ENCODE measurements at places on chromosomes 6 and 20.

DNA sequence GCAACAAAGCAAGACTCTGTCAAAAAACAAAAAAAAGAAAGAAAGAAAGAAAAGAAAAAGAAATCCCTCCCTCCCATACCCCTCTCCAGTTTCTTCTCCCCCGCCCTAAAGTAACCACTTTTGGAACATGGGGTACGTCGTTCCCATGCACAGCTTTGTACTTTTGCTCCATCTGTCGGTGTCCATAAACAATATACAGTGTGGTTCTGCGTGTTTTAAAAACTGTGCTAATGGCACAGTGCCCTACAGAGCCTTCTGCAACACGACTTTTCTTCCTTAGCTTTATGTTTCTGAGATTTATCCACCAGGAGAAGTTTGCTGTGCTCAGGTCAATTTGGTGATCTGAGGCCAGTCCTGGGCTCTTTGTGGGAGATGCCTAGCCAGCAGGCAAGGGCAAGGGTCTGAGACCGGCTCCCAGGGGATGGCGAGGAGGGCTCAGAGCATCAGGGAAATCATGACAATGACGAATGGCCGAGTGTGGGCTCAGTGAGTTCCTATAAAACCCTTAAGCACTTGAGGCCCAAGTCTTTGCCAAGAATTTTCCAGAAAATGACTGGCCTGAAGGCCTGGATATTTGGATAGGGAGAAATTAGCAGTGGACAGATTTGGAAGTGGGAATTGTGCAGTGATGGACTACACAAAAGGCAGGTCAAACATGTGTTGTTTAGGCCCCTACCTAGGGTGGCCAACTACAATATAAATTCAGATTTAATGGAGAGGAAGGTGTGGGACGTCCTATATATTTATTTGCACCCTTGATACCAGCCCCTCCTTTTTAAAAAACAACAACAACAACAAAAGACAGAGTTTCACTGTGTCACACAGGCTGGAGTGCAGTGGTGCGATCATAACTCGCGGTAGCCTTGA is 1.9 kb upstream of the BCAS4 start:
- DNase-seq = no peak

DNA sequence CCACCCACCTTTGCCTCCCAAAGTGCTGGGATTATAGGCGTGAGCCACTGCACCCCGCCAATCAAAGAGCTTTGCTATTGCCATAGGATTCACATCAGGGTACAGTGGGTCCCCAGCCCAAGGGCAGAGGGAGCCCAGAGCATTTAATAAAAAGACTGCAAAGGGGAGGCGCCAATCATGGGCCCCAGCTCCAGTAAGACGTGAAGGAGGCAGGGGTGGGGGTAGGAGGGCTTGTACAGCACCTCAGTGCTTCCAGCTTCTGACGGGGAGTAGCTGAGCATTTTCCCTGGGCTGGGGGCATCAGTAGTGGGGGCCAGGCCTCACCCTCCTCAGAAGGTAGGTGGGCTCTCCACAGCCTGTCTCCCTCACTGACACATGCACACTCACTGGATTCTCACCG is 1.5 kb downstream of the ADA start:
- no peak for DNase-seq

DNA sequence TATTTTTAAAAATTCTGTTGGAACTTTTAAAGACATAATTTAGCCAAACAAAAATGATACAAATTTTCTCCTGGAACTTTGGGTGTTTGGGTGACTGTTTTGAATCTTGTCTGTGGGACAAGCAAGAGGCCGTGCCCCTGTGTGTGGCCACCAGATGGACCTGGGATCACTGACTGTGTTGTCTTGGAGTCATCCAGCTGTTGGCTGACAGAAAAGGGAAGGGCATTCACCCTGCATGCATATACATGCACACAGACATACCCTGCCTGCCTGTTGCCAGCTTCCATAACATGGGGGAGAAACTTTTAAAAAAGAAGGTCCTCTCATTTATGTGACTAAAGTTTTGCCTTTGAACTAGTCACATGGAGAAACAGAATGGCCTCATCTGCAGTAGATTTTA is 72.7 kb downstream of the BLOC1S5 start:
- no peak for DNase-seq

- DNase-seq = no peak
These were observed 123.2 kb upstream of the THEMIS start for GRCh38 chr6:128024046-128024445.

- DNase-seq = peak; percentile 57
These were observed 598.8 kb downstream of the MAFB start for GRCh38 chr20:40090236-40090635.

GRCh38 chr6:15745781-15746180 is 83.0 kb upstream of the DTNBP1 start:
- no peak for DNase-seq

GRCh38 chr6:121305957-121306607 is 28.2 kb downstream of the TBC1D32 start:
- DNase-seq = peak; percentile 37

All from M059J (cell line).